ENCODE measurements at places on chromosomes 7 and 10.
A peak's percentile ranks its signal among the peaks of the same experiment; 100 is the strongest.

- no peak for DNase-seq
Measured at GRCh38 chr7:121744319-121744718, 128.6 kb upstream of the PTPRZ1 start.

GRCh38 chr10:104989880-104990279, 348.8 kb downstream of the SORCS3 start:
- DNase-seq, result no peak

- no peak for DNase-seq
Measured at GRCh38 chr7:78367280-78367773, 568.8 kb downstream of the PHTF2 start.

DNA sequence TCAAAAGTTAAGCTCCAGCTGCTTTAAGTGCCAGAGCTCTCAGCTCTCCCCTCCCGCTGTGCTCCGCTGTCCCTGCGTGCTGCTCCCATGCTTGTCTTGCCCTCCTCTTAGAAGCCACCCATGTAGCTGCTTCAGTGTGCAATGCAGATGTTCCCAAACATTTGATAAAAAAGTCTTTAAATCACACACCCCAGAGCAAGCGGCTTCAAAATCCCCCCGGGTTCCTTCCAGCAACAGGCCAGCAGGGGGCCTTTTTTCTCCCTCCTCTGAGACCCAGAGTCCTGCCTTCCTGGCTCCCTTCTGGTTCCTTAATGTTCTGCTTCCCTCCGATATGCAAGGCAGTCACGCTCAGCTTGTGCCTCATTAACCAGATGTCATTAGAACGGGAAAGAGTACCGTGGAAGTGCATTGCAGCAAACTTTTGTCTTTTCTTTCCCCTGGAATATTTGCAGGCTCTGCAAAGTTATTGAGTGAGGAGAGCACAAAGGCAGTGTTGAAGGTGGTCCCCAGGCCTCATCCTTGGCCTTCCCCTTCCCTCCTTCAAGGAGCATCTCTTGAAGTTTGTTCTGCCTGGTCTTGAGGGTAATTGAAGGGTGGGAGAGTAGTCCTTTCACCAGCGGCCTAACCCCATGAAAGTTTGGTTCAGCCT, 25.5 kb downstream of the LDB3 start:
- DNase-seq, result peak; percentile 41

GRCh38 chr10:86678999-86679792, 10.9 kb downstream of the LDB3 start:
- DNase-seq, result no peak

GRCh38 chr7:30201161-30201666, 66.4 kb downstream of the MTURN start:
- DNase-seq, result no peak

GRCh38 chr7:128259131-128260061, 18.3 kb downstream of the LEP start:
- DNase-seq, result no peak

DNA sequence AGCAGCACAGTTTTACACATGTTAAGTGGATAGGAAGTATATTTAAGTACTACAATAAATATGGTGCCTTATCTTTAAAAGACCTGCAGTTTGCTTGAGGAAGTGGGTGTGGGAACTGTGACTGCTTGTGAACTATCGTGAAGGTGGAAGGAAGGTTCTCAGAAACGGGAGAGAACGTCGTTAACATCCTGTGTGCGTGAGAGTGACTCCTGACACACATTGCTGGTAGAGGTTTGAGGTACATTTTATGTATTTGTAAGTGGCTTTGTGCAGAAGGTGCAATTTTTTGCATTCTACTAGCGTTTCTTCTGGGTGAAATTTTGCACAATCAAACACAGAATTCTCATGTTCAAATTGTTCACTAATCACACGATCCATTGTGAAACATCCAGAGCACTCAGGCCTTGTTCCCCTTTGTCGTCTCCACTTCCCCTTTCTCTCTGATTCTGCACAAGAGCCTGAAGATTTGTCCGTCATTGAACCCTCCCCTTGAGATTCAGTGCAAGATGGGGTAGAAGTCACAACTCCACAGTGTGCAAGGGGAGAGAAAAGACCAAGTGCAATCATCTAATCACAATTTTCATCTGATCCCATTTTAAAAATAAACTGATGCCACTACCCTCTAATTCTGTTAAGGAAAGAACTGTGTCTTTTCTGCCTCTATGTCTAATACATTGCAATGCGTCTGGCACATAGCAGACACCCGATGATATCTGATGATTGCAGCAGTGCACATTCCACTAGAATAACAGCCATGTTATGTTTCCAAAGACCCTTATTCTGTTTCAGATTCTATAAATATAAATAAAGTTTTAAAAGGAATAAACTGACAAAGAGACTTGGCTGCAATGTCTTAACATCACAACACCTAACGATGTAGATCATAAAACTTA, 279.9 kb downstream of the NEBL start:
- DNase-seq, result no peak

- DNase-seq, result no peak
Measured at GRCh38 chr7:44067064-44067951, 1.9 kb upstream of the PGAM2 start.

All from endothelial cell of umbilical vein (primary cell).